ENCODE measurements at places on chromosomes 4 and X. TPM values are rescaled to one million over a fixed set of nuclear protein-coding genes. Genes with fewer than 3 reads are reported as not detected.
A peak's percentile ranks its signal among the peaks of the same experiment; 100 is the strongest.

- H3K27ac ChIP-seq: no peak overlapping the region
- DNase-seq: no peak
- H3K4me1 ChIP-seq: peaks cover 8% of the 10 kb centered on the region
- H3K36me3 ChIP-seq: no peaks in the 10 kb centered on the region
- no peaks in the 10 kb centered on the region for H3K27me3 ChIP-seq
Measured at GRCh38 chr4:112077743-112078142, 67.5 kb upstream of the FAM241A start.

GRCh38 chr4:10320130-10320529, 137.1 kb downstream of the ZNF518B start:
- peaks cover 17% of the 10 kb centered on the region for H3K4me1 ChIP-seq
- no peaks in the 10 kb centered on the region for H3K36me3 ChIP-seq
- H3K27me3 ChIP-seq: no peaks in the 10 kb centered on the region
- H3K4me3 ChIP-seq: no peak overlapping the region
- peak; percentile 79 for DNase-seq

DNA sequence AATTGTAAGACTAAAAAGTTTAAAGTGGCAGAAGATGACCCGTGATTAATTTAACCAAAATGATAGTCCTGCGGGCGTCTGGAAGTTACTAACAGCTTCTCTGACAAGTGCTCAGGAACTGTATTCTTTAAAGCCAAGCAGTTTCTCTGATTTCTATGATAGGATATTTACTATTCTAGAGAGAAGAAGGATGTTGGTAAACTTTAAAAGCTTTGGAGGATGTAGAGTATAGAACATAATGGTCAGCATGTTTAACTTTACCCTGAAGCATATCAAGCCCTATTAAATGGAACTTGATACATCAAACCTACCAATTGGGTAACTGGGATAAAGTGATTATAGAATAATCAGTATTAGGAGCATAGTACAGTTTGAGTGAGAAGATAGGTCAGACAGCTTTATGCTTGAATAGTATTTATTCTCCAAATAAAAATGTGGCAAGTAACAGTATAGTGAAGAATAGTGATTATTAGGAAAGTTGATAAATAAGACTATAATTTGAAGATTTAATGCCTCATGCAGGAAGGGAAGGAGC, 1.8 kb downstream of the STIM2 start:
- H3K27ac ChIP-seq: no peak overlapping the region
- no peaks in the 10 kb centered on the region for H3K27me3 ChIP-seq
- no peaks in the 10 kb centered on the region for H3K36me3 ChIP-seq
- peak overlapping the region; percentile 89 for H3K4me3 ChIP-seq
- peaks cover 46% of the 10 kb centered on the region for H3K4me1 ChIP-seq

GRCh38 chr4:181569553-181569952, 673.6 kb upstream of the TENM3 start:
- no peak overlapping the region for H3K4me3 ChIP-seq
- no peak overlapping the region for H3K27ac ChIP-seq
- peak; percentile 9 for DNase-seq
- no peaks in the 10 kb centered on the region for H3K27me3 ChIP-seq
- no peaks in the 10 kb centered on the region for H3K36me3 ChIP-seq
- H3K4me1 ChIP-seq: no peaks in the 10 kb centered on the region

DNA sequence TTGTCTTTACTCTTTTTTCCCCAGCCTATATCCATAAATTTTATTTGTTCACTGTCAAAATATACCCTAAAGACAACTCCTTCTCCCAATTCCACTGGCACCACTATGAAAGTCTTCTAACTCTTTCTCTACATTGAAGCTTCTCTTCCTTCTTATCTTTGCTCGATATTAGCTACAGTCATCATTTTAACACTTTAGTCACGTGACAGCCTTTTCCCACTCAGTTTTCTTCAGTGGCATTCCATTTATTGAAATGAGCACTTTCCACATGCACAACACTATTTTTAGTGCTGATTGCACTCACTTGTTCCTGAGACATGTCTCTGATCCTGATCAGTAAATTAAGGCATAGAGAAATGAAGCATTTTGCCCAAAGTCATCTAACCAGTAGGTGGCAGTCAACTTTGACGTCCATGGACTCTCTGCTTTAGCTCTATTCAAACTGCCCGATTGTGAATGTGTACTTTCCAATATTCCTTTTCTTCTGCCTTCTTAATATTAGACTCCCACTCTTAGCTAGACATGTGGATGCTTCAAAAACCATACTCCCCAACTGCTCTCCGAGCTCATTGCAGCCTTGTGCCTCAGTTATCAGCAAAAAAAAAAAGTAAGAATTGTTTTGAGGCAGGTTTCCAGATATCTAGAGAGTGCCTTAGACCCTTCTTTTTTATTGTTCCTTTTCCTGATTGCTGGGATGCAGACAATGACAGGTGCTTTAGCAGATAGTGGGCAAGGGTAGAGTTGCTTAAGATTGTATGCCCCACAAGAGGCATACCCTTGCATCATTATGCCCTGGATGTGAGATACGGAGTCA, 394.4 kb upstream of the ADGRL3 start:
- no peaks in the 10 kb centered on the region for H3K27me3 ChIP-seq
- H3K4me3 ChIP-seq: no peak overlapping the region
- H3K4me1 ChIP-seq: no peaks in the 10 kb centered on the region
- H3K27ac ChIP-seq: no peak overlapping the region
- peak; percentile 32 for DNase-seq

GRCh38 chrX:34343001-34343400, 210.9 kb upstream of the FAM47A start:
- no peak overlapping the region for H3K27ac ChIP-seq
- H3K36me3 ChIP-seq: no peaks in the 10 kb centered on the region
- H3K27me3 ChIP-seq: no peaks in the 10 kb centered on the region
- no peaks in the 10 kb centered on the region for H3K4me1 ChIP-seq
- no peak overlapping the region for H3K4me3 ChIP-seq
- no peak for DNase-seq

GRCh38 chr4:151430740-151431457, 21.9 kb downstream of the FHIP1A start:
- H3K27me3 ChIP-seq: no peaks in the 10 kb centered on the region
- no peak overlapping the region for H3K4me3 ChIP-seq
- no peaks in the 10 kb centered on the region for H3K4me1 ChIP-seq
- no peak for DNase-seq
- H3K36me3 ChIP-seq: no peaks in the 10 kb centered on the region

DNA sequence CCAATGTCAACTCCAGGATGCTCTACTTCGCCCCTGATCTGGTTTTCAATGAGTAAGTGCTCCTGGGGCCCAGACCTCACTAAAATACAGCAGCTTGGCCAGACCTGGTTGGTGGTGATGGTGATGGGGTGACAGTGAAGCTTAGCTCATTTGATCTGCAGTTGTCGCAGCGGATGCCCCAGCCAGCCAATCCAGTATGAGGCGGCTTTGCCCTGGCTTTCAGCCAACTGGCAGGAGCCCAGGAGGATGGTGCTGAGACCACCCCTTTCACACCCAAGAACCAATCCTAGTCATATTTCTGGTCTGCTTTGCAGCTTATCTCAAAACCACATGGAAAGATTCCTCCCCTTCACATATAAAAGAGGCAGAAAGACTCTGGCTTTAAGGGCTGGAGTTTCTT, 173.8 kb downstream of the AR start:
- no peaks in the 10 kb centered on the region for H3K27me3 ChIP-seq
- no peaks in the 10 kb centered on the region for H3K36me3 ChIP-seq
- no peak overlapping the region for H3K4me3 ChIP-seq
- no peaks in the 10 kb centered on the region for H3K4me1 ChIP-seq

DNA sequence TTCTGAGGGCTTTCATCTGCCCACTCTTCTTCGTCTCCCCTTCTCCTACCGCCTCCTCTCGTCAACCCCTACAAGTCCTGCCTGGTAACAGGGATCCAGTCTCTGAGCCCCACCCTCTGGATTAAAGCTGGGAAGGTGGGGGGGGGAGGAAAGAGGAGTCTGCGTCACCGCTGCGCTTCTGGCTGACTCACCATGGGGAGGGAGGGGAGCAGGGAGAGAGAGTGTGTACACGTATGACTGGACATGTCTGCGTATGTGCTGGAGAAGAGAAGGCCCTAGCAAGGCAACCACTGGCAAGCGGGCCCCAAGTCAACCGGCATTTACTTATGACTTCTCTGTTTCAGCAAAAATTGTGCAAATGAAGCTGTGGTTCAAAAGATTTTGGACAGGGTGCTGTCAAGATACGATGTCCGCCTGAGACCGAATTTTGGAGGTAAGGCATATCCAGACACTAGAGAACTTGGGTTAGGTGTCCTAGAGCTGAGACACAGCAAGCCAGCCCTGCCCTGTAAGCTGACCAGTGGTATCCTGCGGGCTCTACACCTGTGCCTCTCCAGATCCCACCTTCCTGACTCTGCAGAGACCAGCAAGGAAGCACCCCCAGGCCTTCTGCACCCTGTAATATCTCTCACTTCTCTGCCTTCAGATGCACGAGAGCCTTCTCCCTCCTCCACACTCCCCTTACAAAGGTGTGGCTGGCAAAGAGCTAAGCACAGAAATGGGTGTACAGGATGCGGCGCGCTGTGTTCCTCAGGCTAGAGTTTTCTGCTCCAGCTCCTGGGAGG, 2.5 kb downstream of the GABRQ start:
- H3K4me1 ChIP-seq: no peaks in the 10 kb centered on the region
- DNase-seq: no peak
- H3K36me3 ChIP-seq: no peaks in the 10 kb centered on the region
- no peak overlapping the region for H3K27ac ChIP-seq
- peaks cover 9% of the 10 kb centered on the region for H3K27me3 ChIP-seq
- no peak overlapping the region for H3K4me3 ChIP-seq

DNA sequence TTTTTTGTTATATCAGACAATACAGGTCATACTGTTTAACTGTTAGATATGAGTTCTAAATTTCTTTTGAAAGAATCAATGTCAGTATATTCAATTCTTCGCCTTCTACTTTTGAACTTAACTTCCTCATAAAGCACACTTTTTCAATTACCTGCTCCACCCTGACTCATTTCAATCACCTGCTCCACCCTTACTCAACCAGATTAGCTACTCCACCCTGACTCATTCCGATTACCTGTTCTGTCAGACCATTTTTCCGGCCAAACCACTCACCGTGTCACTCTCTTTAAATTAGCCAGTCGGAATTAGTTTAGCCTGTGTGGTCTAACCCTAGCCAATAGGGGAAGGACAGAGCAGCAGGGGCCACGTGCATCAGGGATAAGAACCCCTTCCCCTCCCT, 751.8 kb upstream of the POU3F4 start:
- DNase-seq: no peak
- no peak overlapping the region for H3K27ac ChIP-seq
- H3K4me3 ChIP-seq: no peak overlapping the region
- H3K36me3 ChIP-seq: no peaks in the 10 kb centered on the region
- H3K27me3 ChIP-seq: no peaks in the 10 kb centered on the region
- H3K4me1 ChIP-seq: no peaks in the 10 kb centered on the region

GRCh38 chrX:118325453-118325852, 20.5 kb upstream of the WDR44 start:
- H3K27ac ChIP-seq: no peak overlapping the region
- H3K4me1 ChIP-seq: no peaks in the 10 kb centered on the region
- no peak for DNase-seq
- no peak overlapping the region for H3K4me3 ChIP-seq
- no peaks in the 10 kb centered on the region for H3K36me3 ChIP-seq
- H3K27me3 ChIP-seq: no peaks in the 10 kb centered on the region

DNA sequence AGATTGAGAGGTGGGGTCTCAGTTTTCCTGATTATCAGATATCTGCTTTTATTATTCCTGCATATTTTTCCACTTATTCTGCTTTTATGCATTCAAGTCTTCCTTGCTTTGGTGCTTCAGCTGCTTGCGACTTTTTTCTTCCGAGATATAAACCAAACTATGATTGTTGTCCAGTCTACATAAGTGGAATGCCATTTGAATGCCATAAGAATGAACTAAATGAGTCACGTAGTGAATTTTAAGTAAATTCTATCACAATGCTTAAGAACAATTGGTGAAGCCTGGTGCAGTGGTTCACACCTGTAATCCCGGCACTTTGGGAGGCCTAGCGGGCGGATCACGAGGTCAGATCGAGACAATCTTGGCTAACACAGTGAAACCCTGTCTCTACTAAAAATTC, 189.1 kb downstream of the PCDH18 start:
- H3K27me3 ChIP-seq: no peaks in the 10 kb centered on the region
- DNase-seq: no peak
- H3K4me1 ChIP-seq: no peaks in the 10 kb centered on the region
- no peak overlapping the region for H3K4me3 ChIP-seq
- H3K27ac ChIP-seq: no peak overlapping the region
- no peaks in the 10 kb centered on the region for H3K36me3 ChIP-seq

DNA sequence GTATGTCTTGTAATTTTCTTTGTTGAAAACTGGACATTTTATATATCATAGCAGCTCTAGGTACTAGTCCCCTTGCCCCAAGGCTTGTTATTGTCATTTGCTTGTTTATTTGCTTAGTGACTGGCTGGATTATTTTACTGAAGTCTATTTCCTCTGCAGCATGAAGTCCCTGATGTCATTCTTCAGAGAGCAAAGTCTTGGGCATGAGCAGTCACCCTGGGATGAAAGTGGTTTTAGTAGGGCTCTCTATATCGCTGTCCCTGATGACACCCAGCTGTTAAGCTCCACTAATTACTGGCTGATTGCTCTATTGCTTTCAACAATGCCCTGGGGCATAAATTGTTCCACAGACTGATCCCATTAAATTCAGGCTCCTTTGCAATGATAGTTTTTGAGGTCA, 113.5 kb upstream of the USP9X start:
- no peak overlapping the region for H3K4me3 ChIP-seq
- H3K27ac ChIP-seq: no peak overlapping the region
- no peaks in the 10 kb centered on the region for H3K27me3 ChIP-seq
- DNase-seq: no peak
- peaks cover 2% of the 10 kb centered on the region for H3K4me1 ChIP-seq
- H3K36me3 ChIP-seq: no peaks in the 10 kb centered on the region

DNA sequence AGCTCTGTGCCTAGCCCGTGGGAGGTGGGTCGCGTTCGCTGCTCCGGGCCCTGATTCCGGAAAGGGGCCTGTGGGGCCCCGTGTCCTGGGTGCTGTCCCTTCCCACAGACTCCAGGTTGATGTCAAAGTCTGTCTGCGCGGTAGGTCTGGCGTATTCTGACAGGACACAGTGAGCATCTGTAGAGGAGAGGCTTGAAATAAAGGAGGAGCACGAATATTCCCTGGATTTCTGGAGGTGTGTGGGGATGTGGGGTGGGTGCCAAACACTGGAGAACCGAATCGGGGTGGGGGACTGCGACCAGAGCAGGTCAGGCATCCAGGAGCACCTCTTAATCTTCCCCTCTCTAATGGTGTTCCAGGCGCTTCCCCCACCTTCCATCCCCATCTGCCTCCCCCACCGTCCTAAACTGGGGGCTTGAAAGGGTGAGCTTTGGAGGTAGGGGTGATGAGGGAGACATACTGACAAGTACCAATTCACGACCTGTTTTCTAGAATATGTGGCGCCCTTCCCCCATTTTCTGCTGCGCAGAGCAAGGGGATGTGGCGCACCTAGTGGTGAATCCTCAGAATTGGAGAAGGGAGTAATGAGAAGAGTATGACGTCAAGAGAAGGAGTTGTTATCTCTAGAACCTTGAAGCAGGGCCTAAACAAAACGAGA, 877 bp downstream of the GPRASP1 start:
- no peaks in the 10 kb centered on the region for H3K4me1 ChIP-seq
- H3K36me3 ChIP-seq: no peaks in the 10 kb centered on the region
- DNase-seq: no peak
- no peak overlapping the region for H3K27ac ChIP-seq
- no peak overlapping the region for H3K4me3 ChIP-seq

- H3K27ac ChIP-seq: no peak overlapping the region
- H3K36me3 ChIP-seq: no peaks in the 10 kb centered on the region
- H3K4me3 ChIP-seq: no peak overlapping the region
- DNase-seq: no peak
- no peaks in the 10 kb centered on the region for H3K4me1 ChIP-seq
- H3K27me3 ChIP-seq: no peaks in the 10 kb centered on the region
Measured at GRCh38 chrX:139739138-139739537, 31.2 kb upstream of the MCF2 start.

Gene SYP
- 1.7 TPM for total RNA-seq

Gene SSX3
- not detected for total RNA-seq

Gene DCAF12L1
- total RNA-seq: not detected

Gene CFAP47
- total RNA-seq: not detected

Gene DMRTC1
- total RNA-seq: not detected

Gene TKTL1
- not detected for total RNA-seq
